ENCODE measurements at places on chromosomes 6 and 20. TPM values are rescaled to one million over a fixed set of nuclear protein-coding genes. Genes with fewer than 3 reads are reported as not detected.

- DNase-seq: no peak
Observed at GRCh38 chr6:131258816-131259476, 123.7 kb downstream of the AKAP7 start.

DNA sequence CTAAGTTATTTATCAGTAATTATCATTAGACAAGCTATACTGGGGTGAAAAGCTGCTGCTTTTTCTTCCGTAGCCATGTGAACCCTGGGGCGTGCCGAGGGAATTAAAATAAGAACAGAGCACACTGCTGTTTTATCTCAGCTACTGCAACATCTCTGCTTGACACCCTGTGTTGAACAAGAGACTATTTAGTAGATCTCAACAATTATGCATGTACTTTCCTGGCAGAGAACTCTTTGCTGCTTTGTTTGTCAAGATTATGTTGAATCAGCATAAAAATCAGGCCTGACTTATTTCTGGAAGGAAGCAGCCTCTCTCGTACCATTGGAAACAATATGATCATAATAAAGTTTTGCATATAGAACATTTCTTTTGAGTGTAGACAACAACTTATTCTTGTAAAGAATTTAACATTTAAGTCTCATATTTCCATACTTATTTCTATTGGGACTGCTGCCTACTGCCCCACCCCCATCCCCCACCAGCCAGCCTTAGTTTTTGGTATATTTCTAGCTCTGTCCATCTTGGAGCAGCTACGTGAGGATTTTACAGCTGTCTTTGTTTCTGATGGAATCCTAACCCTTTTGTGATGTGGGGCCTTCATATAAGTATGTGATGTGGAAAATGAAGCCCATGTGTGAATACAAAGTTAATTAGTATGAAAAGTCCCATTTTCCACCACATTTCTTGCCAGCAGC, 1011.4 kb downstream of the KIF16B start:
- DNase-seq: no peak

GRCh38 chr6:134394208-134394607, 76.3 kb upstream of the SGK1 start:
- DNase-seq: no peak

Gene SALL4
- total RNA-seq: 0.17 TPM

Gene NFATC2
- total RNA-seq: 3.3 TPM

Gene BACH2
- total RNA-seq: not detected

DNA sequence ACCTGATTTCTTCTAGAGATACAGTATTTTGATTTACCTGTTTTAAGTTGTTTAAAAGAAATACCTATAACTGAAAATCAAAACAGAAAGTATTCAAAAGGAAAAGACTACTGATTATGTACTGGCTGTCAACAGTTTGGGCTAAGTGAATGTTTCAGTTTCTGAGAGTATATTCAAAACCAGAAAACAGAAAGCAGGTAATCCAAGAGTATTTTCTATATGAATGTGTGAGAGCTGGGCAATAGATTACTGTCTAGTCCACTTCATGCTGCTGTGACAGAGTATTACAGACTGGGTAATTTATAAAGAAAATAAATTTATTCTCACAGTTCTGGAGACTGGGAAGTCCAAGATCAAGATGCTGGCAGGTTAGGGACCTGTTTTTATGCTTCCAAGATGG, 261.0 kb downstream of the ARHGAP18 start:
- DNase-seq: no peak

Gene HLA-DMB
- total RNA-seq: not detected

- DNase-seq: no peak
Observed at GRCh38 chr6:37277001-37277409, 19.1 kb upstream of the TMEM217 start.

Gene ARMH2
- total RNA-seq: not detected

DNA sequence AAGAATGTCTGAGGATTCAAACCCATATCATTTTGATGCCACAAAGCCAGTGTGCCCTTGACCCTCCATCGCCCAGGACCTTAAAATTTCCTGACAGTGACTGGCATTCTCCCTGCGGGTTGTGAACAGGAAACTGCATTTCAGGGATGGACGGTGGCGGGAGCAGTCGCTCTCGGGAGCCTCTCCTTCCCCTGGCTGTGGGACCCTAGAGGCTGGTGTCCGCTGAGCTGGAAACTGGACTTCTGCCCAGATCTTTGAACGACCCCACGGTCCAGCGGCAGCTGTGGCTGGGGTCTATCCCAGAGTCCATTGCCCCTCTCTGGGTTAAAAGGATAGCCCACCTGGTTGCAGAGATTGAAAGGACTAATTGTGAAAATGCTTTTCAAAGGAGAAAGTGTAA, 1.4 kb upstream of the SEC63 start:
- DNase-seq: no peak

- no peak for DNase-seq
Observed at GRCh38 chr6:105795913-105796517, 290.1 kb upstream of the PRDM1 start.
